Liver (tissue), 10 donors: ENCODE measurements at places on chromosomes 1 and 21. TPM values are rescaled to one million over a fixed set of nuclear protein-coding genes. Genes with fewer than 3 reads are reported as not detected.

The RIMS3 gene
- polyA plus RNA-seq, result 0.22 TPM

The PIK3CD gene
- polyA plus RNA-seq, result 1.8 TPM

The SLAMF6 gene
- polyA plus RNA-seq, result 0.84 TPM

The SV2A gene
- 0.23 TPM for polyA plus RNA-seq

The PAQR7 gene
- 1.5 TPM for polyA plus RNA-seq

The TTC22 gene
- polyA plus RNA-seq, result 0.96 TPM

The INSRR gene
- not detected for polyA plus RNA-seq

The CELSR2 gene
- polyA plus RNA-seq, result 0.78 TPM

DNA sequence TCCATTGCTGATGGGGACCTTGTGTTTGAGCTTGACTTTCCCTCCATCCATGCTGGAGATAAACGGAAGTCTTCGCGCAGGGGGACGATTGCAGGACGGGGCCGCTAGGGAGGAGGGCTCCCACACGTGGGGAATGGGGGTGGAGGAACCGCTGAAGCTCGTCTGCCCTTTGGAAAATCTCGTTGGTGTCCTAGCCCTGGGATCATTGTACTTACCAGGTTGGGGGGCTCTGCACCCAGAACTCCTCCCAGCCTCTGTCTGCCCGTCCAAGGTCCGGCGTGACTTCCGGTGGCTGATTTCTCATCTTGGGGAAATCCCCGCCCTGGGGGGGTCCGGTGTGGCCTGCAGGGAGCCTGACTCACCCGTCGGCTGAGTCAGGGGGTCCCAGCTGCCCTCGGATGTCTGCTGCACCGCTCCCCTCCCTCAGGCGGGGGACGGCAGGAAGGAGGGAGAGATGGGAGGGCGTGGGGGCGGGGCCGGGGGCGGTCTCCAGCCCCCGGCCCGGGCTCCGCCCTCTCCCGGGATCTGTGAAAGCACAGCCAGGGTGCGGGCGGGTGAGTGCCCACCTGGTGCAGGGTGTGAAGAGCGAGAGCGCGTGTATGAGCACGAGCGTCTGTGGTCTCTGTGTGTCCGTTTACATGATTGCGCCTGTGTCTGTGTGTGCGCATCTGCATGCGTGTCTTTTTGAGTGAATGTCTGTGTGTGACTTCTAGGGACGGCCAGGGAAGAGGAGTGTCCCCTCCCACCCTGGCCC is 35.8 kb downstream of the PIK3CD start:
- peak; percentile 43 for DNase-seq

DNA sequence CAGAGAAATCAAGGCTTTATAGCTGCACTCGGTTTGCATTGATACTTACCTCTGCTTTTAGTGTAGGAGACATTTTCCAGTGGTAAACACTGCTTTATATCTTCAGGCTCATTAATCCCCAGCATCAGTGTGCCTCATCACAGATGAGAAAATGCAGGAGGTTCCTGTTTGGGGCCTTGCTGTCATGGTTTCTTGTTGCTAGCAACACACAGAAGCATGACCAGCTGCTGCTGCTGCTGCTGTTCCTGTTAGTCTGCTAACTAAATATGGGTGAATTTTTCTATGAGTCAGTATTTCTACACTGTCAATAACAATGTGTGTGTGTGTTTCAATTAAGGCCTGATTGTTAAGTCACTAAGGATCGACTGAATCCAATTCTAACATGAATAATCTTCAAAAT is 85.8 kb upstream of the RGS1 start:
- no peak for DNase-seq

DNA sequence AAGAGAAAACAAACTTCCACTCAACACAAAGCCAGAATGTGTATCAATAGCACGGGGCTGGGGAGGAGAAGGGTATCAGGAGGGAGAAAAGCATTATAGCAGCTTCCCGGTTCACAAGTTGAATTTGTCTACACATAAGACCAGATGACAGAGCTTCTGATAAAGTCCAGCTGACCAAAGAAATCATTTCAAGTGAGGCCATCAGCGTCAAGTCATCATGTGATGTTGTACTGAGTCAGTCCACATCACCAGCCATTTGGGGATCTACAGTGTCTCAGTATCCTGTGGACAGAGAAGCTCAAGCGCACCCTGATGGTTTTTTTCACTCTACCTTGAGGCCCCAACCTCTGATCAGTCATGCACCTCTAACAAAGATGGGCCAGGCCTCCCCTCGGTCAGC is 33.0 kb downstream of the SETD4 start:
- no peak for DNase-seq

DNA sequence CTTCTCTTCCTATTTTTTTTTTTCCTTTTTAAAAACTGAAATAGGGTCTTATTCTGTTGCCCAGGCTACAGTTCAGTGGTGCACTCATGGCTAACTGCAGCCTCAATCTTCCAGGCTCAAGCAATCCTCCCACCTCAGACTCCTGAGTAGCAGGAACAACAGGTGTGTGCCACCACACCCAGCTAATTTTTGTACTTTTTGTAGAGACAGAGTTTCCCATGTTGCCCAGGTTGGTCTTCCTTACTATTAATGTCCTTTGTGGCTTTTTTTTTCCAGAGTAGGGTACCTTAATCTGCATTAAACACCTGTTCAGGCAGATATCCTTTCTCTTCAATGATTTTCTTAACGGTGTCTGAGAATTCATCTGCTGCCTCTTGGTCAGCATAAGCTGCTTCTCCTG is 4.3 kb upstream of the KTI12 start:
- DNase-seq, result no peak

GRCh38 chr21:40235528-40235927 is 368.3 kb downstream of the PCP4 start:
- no peak for DNase-seq

GRCh38 chr1:39926820-39927219 is 25.1 kb upstream of the MYCL start:
- DNase-seq, result no peak

- no peak for DNase-seq
Measured at GRCh38 chr21:40562242-40563002, 284.5 kb downstream of the DSCAM start.

DNA sequence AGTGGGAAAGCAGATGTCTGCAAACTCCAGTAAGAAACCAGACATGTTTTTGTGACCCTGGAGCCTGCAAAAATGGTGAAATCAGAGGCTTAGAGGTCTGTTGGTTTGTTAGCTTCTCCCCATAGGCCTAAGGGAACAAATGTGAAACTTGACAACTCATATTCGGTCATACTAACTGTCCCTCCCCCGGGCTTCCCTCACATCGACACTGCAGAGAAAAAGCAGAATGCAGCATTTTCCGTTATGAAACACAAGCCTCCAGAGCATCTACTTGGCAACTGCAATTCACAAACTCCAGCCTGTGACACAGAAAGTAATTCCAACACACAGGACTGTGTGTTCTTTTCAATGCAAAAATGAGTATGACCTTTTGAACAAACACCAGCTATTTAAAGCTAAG is 3.7 kb downstream of the KCNA2 start:
- DNase-seq, result no peak

- DNase-seq, result no peak
Measured at GRCh38 chr1:38962560-38962959, 20.9 kb upstream of the RHBDL2 start.

- peak; percentile 52 for DNase-seq
Measured at GRCh38 chr21:28516991-28517592, 475.6 kb downstream of the LTN1 start.

- DNase-seq, result no peak
Measured at GRCh38 chr1:119910618-119911017, 14.3 kb upstream of the ADAM30 start.

GRCh38 chr1:223665592-223666312 is at the start of gene CAPN8:
TSS of gene CAPN8 (minus strand) at chr1:223665701. CDS start at chr1:223665646, 55 bp downstream.
- no peak for DNase-seq

DNA sequence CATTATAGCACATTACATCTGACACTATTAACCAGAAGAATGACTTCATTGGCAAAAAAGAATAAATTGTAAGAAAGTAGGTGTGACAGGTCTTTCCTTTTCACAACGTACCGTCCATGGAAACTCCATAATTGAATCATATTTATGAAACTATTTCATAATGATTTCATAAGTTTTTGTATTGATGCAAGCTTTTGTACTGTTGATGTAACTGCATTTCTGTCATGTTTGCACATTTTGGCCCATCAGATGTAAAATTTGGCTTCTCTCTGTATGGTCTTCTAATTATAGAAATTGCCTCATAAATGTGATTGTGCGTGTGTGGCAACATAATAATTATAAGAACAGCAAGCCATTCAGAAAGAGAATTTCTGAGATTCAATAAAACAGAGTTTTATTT is 180.7 kb upstream of the ZNHIT6 start:
- DNase-seq, result no peak

- DNase-seq, result no peak
Measured at GRCh38 chr1:218669431-218669830, 324.3 kb downstream of the TGFB2 start.

GRCh38 chr21:45147473-45148315 is 73.3 kb downstream of the ADARB1 start:
- DNase-seq, result peak; percentile 31

- no peak for DNase-seq
Measured at GRCh38 chr1:246647113-246647512, 77.1 kb upstream of the SCCPDH start.

GRCh38 chr1:207825409-207825695 is 73.5 kb downstream of the CD46 start:
- DNase-seq, result no peak

DNA sequence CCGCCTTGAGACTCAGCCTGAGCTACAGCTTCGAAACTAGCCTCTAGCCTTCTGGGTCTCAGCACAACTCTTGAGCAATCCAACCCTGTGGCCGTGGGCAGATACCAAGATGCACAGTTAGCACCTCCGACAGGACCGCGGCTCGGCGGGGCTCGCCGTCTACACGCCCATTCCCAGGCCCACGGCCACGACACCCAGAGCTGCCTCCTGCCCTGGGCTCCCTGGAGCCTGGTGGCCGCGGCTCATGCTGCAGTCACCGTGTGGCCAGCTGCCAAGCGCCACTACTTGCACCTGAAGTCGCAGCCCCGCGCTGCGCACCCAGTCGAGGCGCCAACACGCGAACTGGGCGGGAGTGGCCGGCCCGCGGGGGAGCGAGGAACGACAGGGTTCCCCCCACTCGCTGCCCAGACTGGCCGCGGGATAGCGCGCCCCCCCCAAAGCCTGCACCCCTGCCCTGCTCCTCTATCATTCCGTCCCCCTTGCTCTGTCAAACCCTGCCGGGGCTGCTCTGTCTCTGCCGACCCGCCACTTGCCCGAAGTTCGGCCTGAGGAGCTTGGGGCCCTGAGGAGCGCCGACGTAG is 729 bp upstream of the CDCA8 start:
- DNase-seq, result peak; percentile 59

DNA sequence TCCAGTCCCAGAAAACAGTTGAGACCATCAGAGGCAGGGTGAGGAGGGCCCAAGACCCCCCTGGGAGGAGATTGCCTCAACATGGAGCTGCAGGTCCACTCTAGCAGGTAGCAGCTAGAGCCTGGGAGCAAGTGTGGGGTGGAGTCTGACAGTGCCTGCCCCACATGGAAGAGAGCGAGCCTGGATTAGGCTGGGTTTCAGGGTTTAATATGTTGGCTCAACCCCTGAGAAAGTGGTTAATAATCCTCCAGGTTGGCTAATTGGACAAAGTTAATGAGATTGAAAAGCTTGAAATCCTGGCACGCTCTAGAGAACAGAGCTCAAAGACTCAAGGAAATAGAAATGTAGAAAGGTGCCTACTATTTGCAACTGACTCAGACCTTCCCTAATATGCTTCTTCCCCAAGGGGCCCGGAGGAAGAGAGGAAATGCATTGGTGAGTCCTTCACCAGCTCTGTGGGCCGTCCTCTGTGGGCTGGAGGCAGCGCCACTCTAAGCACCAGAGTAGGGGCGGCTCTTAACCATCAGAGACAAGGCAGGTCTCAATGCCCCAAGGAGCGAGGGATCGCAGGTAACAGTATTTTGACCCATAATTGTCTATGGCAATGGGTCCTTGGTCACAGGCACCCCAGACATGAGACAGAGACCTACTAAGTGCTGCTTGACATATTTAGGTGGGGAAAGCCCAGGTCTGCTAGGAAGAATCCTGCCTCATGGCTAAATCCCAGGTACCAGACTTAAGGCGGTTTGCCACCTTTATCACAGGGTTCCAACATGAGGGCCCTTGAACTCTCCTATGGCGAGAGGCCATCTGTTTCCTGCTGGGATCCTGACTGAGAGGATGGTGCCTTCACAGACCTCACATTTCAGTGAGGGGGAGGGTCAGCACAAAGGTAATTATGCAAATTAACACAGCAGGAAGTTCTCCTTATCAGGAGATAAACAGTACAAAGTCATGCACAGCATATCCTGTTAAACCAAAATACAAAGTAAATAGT is 33.8 kb downstream of the RSPH1 start:
- DNase-seq, result no peak

- DNase-seq, result no peak
Measured at GRCh38 chr1:59570524-59570923, 244.2 kb upstream of the HOOK1 start.

DNA sequence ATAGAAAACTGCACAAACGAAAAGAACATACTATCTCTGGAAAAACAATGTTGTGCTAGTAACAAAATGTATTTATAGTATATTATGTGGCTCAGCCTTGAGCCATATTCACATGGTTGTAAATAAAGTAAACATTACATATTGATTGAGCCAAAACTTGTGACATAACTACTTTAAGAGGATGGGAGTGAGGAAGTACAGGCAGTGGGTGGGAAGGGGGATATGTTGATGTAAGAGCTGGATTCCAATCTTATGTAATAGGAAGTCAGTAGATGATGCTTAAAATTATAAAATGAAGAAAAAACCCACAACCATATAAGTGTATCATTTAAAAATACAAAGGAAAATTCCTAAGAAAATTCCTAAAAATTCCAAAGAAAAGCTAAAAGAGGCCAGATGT is 42.7 kb downstream of the RHOU start:
- DNase-seq, result no peak

DNA sequence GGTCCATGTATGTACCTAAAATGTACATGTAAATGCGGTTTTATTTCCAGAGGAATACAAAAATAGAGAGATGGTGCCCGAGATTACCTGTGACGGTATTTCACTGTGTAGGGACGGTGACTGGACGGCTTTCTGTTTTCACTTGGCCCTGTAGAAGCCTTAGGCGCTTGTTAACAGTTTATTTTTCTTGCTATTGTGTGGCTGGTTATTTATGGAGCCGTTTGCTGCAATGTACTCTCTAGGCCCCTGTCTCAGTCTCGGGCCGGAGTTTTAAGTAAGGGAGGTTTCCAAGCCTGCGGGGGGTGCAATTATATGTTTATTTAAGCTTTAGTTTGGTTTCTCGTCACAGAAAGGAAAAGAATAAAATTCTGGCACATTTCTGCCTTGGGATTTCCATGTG is 413 bp downstream of the EFCAB7 start:
- no peak for DNase-seq

- no peak for DNase-seq
Measured at GRCh38 chr1:43945674-43946235, 995 bp upstream of the IPO13 start.

GRCh38 chr1:25554886-25555752 is 11.7 kb downstream of the LDLRAP1 start:
- no peak for DNase-seq
